ENCODE measurements at places on chromosomes 3 and 15.

GRCh38 chr15:59294574-59295260, 78.0 kb downstream of the MYO1E start:
- DNase-seq: peak; percentile 95

DNA sequence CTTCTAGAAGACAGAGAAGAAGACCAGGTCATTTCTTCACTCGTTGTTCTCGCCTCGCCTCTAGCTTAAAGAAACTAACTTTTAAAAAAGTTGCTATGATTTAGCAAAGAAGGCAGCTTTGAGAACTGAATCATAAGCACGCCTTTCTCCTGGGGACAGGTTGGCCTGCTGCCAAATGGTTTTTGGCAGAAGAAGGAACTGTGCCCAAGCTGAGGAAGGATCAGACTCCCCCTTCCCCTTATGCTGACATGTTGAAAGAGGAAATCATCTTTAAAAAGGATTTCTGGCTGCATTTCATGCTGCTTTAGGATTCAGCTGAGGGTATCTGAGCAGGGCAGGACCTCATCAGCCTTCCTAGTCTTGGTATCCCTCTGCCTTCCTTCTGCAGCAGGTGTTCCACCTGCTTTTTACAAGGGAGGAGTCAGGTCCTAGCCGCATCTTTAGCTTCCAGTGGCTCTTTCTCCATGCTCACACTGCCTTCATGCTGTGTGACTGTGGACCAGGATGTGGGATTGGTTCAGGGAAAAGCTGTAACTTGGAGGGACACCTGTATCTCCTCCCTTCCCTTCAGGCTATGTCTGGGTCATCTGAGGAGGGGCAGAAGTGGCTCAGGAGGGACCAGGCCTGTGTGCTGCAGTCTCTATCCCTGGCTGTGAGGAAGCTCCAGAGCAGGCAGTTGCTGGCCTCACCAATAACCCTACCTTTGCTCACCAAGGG, 34.1 kb upstream of the HACD2 start:
- peak; percentile 94 for DNase-seq

GRCh38 chr3:50562861-50563260, 4.7 kb downstream of the C3orf18 start:
- peak; percentile 17 for DNase-seq

DNA sequence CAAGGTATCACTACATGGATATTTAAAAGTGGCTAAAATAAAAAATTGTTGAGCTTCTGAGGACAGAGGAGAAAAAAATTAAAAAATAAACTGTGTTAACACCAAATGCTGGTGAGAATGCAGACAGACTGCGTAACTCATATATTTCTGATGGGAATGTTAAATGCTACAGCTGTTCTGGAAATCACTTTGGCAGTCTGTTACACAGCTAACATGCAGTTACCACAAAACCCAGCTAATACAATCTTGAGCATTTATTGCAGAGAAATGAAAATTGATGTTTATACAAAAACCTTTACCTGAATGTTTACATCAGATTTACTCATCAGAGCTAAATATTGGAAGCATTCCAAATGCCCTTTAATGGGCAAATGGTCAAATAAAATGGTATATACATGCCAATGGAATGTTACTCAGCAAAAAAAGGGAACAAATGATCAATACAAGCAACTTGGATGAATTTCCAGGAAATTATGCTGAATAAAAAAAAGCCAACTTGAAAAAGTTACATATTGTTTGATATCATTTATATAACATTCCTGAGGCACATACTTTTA, 24.6 kb downstream of the MNS1 start:
- DNase-seq: no peak

- DNase-seq: no peak
Measured at GRCh38 chr15:99993681-99994131, 260.5 kb upstream of the LYSMD4 start.
